ENCODE measurements at places on chromosomes 11 and 22. TPM values are rescaled to one million over a fixed set of nuclear protein-coding genes. Genes with fewer than 3 reads are reported as not detected.

DNA sequence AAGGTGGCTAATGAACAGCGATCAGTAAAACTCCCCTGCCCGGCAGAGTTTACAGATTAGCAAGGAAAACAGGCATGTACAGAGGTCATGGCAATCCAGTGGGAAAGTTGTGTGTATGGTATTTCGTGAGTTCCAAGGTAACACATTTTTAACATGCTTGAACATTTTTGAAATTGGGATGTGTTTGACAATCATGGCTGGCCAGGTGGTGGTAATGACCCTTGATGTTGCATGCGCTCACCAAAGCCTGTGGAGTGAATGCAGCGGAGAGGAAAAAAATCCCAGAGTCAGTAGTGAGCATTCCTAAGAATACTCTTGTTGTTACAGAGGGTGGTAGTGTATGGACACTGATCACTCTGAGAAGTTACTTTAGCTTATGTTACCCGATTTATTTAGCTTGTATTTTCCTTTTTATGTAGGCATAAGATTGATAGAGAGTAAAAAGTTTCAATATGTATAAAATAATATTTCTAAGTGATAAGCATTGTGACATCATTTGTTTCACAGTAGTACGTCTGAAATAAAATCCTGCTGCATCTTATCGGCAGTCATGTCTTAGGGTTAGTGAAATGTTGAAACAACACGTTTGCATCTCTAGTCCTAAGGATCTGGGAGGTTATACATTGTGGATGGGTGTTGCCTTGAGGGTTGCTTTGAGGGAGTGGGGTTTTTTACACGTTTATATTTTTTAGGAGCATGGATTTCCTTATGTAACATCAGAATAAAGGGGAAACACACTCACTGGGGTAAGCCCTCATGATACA lies 8.7 kb downstream of the TEAD1 start:
- no peak for DNase-seq

DNA sequence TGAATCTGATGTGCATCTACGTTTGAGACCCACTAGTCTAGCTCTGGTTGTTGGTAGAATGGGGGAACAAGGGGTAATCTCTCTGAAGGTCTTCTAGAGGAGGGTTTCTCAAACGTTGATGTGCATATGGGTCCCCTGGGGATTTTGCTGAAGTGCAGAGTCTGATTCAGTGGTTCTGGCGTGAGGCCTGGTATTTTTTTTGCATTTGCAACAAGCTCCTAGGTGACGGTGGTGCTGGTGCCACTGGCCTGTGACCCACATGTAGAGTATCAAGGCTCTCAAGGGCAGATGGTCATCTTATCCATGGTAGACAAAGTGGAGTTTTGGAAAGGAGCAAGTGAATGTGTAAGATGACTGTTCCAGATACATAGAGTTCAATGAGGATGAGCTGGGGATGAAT lies 97.1 kb downstream of the CEP164 start:
- no peak for DNase-seq

DNA sequence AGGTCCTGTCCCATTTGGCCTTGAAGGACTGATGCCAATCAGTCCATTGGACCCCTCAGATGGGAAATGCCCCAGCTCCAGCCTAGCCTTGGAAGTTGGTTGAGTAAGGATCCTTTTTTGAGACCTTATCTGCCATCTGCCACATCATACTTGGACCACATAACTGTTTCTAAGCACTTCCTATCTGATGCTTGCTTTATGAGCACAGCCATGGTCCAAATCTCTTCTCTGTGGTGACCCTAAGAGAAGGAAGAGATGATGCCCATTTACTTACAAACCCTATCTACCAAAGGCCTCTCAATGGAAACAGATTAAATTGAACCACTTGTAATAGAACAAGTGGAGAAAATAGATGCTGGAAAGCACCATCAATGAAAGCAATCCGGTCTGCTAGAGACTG lies 53.8 kb upstream of the TTC12 start:
- no peak for DNase-seq

PANX3 gene
- not detected for total RNA-seq

GNG3 gene
- not detected for total RNA-seq

GRCh38 chr11:1747753-1748635 lies 2.4 kb downstream of the IFITM10 start:
- DNase-seq, result no peak
